ENCODE measurements at places on chromosomes 2 and 18.

DNA sequence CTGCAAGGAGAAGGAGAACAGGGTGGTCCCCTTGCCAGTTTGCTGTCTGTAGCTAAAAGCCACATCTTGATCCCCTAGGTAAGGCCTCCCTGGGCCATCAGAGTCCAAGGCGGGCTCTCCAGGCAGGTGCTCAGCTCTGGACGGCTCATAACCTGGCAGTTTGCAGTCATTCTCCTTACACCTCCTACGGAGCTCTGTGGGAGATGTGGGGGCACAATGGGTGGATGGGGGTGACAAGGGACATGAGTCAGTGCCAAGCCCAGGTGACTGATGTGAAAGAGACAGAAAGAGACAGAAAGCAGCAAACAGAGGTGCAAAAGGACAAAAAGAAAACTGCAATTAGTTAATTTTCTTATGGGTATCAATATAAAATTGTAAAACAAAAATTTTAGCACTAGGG, 120.6 kb upstream of the ZBTB14 start:
- DNase-seq = no peak

- DNase-seq = no peak
Measured at GRCh38 chr18:62571648-62572047, 48.8 kb downstream of the ZCCHC2 start.

- DNase-seq = no peak
Measured at GRCh38 chr2:172278667-172279066, 148.7 kb upstream of the ITGA6 start.

GRCh38 chr2:222448748-222449181, 24.4 kb downstream of the SGPP2 start:
- no peak for DNase-seq

DNA sequence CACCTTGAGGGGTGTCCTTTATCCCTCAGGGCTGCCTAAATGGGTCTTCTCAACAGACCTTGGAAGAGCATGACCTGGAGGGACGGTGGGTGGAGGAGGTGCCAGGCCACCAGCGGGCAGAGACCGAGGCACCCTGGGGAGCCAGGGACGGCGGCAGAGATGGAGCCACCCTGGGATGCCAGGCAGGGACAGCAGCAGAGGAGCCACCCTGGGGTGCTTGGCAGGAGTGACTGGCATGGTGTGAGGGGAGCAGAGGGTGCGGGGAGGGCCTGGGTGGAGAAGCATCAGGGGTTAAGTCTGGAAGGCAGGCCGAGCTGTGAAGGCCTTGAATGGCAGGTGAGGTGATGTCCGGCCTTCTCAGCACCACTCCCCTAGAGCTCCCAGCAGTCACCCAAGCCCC, 56.1 kb downstream of the CIB4 start:
- no peak for DNase-seq
